ENCODE measurements at places on chromosomes 1 and 21.

DNA sequence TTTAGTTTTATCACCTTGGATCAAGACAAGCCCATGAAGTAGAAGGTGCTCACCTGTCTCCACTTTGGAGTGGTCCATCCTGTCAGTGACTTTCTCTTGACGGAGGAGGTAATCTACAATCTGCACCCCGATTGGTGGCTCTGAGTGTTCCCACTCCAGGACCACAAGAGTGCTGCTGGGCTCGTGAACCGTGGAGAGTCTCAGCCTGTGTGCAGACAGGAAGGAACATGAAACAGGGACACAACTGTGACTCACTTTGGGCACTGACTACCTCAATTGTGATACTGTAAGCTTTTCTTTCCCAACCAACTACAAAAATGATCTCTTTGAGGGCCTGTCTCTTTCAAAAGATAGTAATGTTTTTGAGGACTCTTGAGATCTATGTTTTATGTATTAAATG, 280.2 kb downstream of the ASTN1 start:
- no peak for DNase-seq

DNA sequence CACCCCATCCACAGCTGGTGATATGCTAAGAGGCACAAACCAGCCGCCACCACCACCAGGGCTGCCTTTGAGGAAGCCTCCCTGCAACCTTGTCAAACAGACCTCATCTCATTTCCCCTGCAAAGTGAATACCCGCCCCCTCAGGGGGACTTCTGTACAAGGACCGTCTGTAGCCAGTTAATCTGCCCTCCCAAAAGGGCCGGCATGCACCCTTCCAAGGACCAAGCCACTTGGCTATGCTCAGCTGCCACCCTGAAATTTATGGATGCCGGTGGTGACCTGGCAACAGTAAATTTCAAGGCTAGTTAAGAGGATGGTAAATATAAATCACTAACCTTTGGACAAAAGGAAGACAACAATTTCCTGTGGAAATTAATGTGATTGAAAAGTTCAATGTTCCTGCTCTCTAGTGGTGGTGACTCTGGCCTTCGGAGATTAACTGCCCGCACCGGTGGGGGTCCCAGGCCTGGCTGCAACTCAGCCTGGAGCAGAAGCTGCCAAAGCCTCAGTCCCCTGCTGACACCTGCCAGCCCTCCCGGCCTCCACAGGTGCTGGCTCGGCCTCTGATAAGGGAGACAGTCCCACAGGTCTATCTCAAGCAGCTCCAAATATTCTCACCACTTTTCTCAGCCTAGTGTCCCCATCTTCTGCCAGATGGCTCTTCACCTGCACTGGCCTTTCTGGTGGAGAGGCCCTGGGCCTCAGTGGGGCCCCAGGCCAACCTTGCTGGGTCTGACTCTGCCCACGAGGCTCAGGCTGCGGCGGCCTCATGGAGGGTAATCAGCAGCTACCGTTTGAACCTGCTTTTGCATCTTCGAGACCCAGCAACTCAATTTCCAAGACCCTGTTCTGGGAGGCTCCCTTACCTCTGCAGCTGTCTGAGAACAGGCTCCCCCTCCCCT, 12.2 kb downstream of the TMEM53 start:
- DNase-seq: no peak

DNA sequence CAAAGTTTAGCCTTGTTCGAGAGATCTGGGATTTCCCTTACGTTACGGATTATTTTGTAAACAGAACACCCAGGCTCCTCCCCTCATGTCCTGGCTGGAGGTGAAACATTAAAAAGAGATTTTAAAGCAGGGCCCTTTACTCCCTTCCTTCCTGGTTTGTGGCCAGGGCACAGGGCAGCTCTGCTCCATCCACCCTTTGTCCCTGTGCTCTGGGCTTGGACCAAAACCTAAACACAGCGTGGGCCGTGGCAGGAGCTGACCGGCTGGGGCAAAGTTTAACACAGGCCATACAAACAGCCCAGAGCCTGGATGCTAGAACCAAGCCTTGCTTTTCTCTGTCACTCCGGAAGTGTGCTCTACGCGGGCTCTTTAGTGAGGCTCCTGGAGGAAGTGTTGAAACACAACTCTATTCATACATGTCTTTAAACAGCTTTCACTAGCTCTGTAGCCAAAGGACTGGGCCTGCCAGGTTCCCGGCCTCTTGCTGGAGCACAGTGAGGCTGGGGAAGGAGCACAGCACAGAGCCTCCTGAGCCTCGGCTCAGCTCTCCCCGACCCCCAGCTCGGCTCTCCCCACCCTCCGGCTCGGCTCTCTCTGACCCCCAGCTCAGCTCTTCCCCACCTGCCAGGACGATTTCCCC, 84.7 kb downstream of the PDE9A start:
- DNase-seq: no peak

DNA sequence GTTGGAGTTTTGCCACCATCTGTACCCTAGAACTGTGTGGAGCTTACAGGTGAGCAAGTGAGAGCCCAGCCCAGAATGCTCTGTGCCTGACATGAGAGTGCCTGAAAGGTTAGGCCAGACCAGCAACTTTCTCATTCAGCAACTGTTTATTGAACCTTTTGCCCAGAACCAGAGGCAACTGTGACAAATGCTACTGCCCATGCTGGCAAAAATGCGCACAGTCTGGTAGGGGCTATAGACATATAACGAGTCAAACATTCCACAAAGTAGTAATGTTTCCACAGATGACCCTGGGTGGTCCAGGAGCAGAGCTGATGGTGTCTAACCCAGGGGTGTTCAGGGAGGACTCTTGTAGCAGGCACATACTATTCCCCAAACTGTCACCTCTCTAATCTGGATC, 56.0 kb upstream of the GCLM start:
- DNase-seq: no peak

GRCh38 chr1:215603319-215603718, 36.2 kb downstream of the KCTD3 start:
- no peak for DNase-seq

DNA sequence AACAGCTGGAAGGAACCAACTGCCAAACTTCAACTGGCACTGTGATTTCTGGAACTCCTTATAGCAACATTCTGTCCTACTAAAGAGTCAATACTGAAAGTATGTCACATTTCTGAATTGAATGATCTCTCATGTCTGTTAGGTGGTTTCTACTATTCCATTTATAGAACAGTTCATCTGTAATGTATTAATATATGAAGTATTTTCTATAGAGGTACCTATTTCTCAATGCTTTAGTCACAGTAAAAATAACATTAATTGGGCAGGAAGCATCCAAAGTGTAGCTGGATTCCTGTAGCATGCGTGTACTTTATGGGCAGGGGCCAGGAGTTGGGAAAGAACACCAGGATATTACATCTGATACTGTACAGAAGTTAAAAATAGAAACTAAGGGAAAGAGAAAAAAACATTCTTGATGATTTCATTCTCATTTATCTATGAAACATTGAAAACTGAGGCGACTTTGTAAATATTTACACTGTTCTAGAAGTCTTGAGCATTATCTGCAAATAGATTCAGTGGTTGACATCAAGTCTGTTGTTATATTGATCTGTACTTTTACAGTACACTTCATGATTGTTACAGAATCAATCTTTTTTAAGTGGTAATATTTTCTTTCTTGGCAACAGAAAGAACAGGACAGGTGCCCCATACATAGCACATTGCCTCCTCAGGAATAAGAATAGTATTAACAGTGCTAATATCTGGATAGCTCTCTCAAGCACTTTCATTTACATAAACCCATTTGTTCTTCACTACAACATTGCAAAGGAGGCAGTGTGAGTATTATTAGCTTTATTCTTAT, 6.2 kb upstream of the ZNF281 start:
- no peak for DNase-seq

DNA sequence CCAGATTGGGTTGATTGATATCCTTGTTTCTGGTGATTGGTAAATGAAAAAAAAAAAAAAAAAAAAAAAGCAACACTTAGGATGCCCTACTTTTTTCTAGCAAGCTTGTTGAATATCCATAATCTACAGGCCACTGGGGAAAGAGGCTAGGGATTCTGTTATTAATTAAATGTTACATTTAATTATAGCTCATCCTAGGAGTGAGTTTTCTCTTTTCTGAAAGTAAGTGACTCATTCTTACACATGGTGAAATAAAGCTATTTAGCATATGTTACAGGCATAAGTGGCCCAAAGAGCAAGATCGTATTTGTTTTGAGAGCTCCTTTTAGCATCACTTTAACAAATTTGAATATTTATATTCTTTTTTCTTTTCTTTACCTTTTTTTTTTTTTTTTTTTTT, 94.5 kb downstream of the FNBP1L start:
- DNase-seq: no peak

DNA sequence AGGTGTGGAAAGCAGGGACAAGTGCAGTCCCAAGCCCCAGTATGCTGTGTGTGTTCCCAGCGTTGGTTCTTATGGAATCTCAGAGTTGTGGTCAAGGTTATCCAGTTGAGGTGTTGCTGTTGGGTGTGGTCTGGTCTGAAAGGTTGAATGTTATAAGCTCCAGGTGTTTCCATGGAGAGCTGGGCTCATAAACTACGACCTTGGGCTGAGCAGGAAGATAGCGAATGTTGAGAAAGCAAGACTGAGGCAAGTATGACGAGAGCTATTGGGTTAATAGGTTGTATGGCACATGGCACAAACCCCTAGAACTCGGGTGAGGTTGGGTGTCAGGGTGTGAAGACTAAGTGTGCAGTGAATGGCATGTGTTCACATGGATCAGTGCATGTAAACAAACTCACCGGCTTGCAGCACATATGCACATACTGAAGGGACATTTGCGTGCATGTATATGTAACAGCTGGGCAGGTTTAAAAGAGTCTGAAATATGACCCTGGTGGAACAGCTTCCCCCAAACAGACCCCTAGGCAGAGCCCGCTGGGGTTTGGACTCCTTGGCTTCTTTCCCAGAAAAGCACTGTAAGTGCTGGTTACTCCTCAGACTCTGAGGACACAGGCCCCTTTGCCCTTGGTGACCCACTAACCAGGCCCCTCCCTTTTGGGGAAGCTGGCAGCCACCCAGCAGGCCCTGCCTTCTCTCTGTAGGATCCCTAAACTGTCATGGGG, 117.5 kb downstream of the NAV1 start:
- DNase-seq: no peak

All from stimulated activated CD4-positive, alpha-beta T cell treated with anti-CD3 and anti-CD28 coated beads, Interleukin-2, amount 100 ng/mL, for 4 hours (primary cell).